ENCODE measurements at places on chromosomes 6 and 20.

- DNase-seq = no peak
These were observed 16.3 kb downstream of the PTPN1 start for GRCh38 chr20:50526403-50526989.

GRCh38 chr6:27873021-27873940, 38.9 kb downstream of the OR2B2 start:
- DNase-seq = no peak

DNA sequence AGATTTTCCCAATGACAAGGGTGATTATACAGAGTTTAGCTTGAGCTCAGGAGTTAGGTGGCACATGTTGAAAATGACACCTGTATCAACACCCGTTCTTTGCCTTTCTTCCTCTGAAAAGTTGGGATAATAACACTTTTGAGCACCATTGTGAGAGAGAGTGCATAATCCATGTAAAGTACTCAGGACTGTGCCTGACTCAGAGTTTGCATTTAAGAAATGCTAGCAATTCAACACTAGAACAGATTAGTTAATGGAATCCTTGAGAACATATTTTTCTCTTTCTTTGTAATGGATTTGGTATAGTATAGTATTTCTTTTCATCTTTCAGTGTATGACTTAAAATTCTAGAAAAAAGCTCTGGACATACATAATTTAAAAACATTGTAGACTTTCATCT, 449.2 kb downstream of the GJA1 start:
- no peak for DNase-seq

DNA sequence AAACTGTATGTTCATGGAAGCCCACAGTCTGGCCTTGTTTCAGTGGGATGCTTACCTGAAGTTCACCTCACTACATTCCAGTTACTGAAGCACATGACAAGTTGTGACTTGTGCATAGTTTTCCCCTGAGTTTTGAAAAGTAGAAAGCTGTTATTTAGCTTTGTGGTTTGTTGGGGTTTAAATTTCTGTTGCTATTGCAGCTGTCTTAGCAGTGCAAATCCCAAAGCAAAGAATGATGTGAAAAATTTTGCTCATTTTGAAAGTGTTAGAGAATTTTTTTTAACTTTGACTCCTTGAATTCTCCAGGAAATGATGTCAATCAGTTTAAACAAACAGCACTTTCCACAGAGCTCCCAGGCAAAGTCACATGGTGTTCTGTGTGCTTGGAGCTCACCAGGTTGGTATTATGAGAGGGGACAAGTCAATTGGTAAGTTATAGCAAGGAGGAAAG, 268.4 kb downstream of the ADGRG6 start:
- DNase-seq = no peak

- DNase-seq = no peak
These were observed 27.8 kb downstream of the SERPINB6 start for GRCh38 chr6:2943564-2943955.

DNA sequence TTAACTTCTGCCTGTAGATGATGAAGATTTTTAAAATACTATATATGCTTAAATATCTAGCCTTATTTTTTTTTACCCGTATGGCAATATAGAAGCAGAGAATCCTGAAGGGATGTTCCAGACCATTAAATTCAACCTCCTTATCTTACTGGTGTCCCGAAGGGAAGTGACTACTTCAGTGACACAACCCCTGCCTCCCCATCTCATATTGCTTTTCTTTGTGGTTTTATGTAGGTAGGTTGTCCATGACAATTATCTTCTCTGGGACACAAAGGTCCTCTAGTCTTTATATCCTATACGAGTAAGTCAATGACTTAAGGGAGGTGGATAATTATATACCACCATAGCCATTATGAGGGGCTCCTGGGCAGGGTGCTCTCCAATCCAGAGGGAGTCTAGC, 57.4 kb upstream of the EMILIN3 start:
- DNase-seq = no peak

DNA sequence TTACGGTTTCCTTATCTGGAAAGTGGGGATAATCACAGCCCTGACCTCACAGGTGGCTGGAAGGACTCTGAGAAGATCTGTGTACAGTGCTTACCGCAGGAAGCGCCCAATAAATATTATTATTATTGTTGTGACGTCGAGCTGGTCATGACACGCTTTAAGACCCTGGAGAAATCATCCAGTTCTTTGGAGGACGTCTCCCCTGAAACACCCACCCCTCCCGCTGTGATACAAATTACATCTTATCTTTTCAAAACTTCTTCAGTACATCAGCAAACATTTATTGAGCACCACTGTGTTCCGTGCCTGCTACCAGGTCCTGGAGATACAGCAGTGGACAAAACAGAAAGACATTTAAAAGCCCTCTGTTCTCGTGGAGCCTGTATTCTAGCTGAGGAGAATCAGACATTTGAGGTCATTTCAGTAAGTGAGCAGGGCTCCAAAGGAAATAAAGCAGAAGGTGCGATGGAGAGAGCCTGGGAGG, 118.7 kb downstream of the CEBPB start:
- no peak for DNase-seq

DNA sequence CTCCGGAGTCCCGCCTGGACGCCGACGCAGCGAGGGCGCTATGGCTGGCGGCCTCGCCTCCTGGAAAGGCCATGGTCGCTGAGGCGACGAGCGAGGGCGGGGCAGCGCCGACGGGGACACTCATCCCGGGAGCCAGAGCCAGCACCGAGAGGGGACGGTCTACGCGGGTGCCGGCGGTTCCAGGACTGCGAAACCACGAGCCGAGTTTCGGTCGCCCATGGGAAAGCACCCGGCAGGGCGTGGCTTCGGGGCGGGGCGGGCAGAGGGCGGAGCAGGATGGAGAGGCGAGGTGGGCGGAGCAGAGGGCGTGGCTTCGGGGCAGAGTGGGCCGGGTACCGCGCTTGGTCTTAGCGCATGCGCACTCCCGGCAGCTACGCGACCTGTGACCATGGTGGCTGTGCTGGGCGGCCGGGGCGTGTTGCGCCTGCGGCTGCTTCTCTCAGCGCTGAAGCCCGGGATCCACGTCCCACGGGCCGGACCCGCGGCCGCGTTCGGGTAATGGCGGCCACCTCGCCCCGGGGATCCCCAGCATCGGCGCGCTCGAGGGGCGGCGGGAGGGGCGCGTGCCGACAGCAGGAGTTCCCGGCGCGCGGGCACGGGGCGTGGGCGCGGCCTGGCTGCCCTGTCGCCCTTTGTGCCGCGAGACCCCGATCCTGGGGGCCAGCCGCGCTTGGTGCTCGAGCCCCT, at the start of gene BPHL:
Gene BPHL, plus strand, starts transcription at position 359 of the 687 bp plus-strand sequence. Its CDS starts 30 bp downstream, at position 389.
- peak; percentile 99 for DNase-seq

Measured in T-helper 2 cell (primary cell).